T-helper 2 cell (primary cell): ENCODE measurements at places on chromosomes 6 and 20.

- DNase-seq, result no peak
Observed at GRCh38 chr6:93848031-93848742, 428.8 kb upstream of the EPHA7 start.

DNA sequence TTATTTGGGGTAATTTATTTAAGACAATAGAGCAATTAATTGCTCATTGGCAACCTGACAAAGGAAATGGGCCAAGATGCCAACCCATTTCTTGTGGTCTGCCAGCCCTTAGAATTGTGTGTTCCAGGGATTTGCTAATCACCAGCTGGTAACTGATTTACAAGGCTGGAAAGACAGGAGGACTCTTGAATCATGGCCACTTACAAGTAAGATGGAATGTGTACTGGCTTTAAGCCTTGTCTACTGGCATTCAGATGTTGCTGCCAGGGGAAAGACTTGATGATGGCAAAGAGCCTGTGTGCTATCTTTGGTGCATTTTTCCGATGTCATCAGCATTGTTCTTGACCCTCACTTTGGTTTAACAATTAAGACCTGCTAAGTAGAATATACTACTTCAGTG is 91.0 kb downstream of the BCKDHB start:
- DNase-seq, result no peak

GRCh38 chr6:9458424-9458823 is 956.5 kb downstream of the TFAP2A start:
- no peak for DNase-seq

DNA sequence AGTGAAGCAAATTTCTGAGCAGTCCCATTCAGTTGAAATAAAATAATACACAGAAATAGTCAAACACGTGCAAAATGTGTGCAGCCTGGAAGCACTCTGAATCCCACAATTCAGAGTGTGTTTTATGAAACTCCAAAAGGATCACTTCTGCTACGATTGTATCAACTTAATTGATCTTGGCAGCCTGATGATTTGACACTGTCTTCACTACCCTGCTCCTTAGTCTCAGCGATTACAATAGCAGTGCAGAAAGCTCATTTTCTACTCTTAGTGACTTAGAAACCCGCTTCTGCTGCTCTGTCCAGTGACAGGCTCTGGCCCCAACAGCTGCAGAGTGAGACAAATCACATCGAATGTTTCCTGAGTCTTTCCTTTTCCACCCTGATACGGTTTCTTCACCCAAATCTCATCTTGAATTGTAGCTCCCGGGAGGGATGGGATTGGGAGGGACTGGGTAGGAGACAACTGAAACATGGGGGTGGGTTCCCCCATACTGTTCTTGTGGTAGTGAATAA is 16.2 kb upstream of the EMILIN3 start:
- no peak for DNase-seq

- DNase-seq, result no peak
Observed at GRCh38 chr6:97702248-97702647, 419.2 kb upstream of the MMS22L start.

DNA sequence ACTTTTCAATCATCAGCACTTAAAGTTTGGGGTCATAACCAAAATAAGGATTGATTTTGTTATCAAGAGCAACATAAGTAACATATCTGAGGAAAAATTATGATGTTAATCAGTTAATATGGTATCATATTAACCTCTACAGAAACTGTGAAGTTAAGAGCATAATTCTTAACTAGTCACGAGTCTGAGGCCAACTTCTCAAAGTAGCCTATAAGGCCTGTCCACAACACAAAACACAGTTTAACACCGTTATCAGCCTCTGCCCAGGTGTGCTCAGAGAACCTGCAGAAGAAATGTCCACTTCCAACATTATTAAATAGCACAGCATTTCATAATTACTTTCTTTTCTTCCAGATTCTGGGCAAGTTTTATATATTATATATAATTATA is 1.1 kb downstream of the STX7 start:
- no peak for DNase-seq

DNA sequence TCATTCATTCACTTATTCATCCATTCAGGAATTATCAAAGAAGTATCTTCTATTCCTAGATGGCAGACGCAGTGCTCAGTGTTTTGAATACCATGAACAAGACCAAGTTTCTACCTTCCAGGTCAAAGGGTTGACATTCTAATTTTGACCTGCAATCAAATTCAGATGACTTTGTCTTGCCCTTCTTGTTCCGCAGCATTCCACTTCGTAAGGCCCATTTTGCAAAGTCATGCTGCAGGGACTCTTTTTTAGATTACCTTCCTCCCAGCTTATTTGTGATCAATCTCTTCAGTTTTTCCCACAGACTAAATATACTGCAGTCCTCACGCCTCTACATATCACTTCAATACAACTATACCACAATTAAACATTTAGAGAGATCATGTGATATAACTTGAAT is 7.1 kb upstream of the TAAR1 start:
- no peak for DNase-seq

GRCh38 chr6:139586273-139586672 is 211.8 kb upstream of the CITED2 start:
- DNase-seq, result no peak

- no peak for DNase-seq
Observed at GRCh38 chr20:62320581-62321354, 18.0 kb downstream of the ADRM1 start.

GRCh38 chr6:36742146-36742545 is 44.5 kb downstream of the RAB44 start:
- DNase-seq, result no peak

DNA sequence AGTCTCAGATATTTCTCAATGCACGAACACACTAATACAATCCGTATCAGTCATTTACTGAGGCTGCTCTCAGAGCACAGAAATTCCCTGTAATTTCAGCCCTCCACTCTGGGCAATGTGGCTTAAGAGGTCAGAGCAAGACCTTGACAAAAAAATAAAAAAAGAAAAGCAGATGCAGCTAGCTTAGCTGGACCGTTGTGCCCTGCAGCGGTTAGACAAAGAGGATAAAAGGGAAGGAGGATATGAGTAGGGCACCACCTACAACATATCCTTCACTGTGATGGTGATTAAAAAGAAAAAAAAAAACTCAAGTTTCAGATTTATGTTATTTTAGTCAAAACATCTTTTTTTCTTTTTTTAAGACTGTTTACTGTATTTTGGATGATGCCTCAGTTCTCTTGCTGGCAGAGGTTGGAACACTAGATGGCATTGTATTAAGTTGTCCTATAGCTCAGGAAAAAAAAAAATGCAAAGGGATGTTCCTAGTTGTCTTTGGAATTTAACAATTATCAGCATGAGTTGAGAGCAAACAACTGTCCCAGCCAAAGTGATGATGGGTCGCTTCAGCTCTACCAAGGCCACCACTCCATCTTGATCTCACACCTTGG is 59.9 kb downstream of the ANKEF1 start:
- no peak for DNase-seq

DNA sequence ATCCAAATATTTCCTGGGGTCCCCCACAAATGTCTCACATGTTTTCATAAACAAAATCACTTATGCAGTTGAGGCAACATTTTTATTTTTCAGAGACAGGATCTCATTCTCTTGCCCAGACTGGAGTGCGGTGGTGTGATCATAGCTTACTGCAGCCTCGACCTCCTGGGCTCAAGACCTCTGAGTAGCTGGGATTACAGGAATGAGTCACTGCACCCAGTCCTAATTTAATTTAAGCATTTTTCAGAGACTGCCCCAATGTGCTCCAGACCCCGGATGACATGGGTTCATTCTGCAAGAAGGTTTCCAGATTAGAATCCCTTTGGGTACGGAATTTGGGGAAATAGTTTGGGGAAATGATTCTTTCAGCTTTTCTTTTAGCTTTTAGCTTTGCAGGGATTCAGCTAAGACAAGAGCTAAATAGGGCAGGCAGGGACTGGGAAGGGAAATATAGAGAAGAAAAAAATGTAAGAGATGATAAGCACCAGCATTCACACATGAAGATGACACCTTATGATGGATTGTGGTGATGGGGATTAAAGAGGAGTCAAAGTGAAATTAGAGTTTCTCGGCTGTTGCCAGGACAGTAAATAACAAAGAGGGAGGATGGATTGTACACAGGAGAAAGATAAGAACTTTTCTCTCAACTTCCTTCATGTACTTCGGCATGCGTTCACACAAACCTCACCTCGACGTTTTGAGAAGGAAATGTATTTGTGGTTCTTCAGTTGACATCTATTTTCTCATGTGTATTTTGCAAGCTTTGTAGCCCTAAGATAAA is 169.4 kb upstream of the TAB2 start:
- no peak for DNase-seq

DNA sequence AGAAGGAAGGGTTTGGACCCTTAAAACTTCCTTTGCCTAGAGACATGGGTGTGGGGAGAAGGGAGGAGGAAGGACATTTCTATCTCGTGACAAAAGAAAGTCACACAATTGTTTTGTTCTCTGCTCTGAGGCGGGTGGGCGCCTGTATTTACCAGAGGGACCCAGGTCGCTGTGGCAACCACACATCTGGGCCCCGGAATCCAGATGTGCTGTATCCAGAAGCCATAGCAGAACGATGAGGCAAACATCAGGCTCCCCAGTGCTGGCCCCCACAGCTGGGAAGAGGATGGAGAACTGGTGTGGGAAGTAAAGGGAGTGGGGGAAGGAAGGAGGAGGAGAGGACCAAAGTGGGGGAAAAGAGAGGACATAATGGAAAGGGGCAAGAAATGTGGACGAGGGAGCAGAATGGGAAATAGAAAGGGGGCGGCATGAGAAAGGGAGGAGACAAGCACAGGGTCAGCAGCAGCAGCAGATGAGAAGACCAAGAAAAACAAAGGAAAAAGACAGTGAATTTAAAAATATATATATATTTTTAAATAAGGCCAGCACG is 3.4 kb upstream of the TNXB start:
- no peak for DNase-seq

DNA sequence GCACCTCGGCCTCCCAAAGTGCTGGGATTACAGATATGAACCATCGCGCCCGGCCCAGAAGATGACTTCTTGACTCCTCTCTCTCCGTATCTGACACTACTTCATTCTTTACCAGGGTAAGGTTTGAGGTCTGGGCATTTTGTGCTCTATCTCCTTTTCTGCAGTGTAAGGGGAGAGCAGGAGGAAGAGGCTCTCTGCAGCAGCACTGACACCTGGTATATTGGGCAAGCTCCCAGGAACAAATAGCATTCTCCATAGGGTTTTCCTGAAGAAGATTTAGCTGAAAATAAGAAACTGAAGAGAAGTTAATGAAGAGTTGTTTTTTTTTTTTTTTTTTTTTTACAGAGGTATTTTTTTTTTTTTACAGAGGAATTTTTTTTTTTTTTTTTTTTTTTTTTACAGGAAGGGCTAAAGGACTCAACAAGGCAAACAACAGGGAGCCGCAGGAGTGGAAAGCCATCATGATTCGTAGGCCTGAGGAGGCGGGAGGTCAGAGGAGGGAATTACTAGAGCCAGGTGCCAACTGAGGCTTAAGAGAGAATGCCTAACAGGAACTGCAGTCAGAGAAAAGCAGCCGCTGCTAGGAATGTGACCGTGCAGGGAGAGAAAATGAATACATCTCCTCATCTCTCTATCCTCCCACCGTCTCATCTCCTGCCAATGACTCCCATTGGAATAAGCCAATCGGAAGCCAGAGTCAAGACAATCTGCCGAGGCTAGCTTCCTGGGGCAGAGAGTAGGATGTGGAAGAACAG is 34.7 kb upstream of the ADGRF4 start:
- DNase-seq, result no peak

DNA sequence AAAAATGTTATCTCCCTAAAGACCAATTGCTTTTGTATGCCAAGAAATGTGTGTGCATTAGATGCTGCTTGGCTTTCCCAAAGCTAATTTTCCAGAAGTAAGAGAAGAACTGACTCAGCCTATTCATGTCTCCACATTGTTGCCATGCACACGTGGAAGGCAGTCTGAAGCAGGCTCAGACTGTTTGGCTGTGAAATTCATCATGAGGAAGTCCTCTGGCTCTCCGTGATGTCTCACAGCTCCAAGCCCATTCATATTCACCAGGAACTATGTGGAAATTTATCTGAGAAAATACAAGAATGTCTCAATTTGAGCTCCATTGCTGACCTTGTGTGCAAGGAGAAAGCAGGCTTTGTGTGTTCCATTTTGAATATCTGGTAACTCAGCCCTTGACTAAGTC is 1022.2 kb upstream of the GJE1 start:
- DNase-seq, result no peak

DNA sequence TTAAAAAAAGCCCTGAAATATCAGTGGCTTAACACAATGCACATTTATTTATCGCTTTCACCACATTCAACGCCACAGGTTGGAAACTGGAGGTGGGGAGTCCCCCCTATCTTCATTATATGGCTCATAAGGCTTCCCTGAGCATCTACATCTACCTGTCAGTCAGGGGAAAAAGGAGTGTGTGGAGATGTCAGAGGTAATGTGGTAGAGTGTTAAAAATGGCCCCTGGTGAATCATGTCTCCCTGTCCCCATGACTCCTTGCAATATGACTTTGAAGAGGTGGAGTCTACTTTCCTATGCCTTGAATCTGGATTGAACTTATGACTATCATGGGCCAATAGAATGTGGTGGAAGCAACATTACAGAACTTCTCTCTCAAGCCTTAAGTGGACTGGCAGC is 65.5 kb upstream of the BTBD3 start:
- DNase-seq, result no peak

GRCh38 chr20:58513580-58514285 is 1.5 kb downstream of the APCDD1L start:
- no peak for DNase-seq

DNA sequence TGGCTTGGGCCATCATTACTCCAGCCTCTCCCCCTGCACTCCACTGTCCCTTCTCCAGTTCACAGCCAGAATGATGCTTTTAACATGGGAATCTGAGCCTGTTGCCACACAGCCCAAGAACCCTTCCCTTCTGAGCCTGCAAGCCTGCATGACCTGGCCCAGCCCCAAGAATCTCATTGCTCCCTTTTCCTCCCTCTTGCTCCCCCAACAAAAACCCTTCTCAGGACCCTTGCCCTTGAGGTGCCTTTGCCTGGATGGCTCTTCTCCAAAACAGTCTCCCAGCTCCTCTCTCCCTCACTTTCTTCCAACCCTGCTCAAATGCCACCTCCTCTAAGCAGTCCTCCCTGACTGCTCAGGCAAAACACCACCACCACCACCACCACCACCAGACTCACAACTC is 157.2 kb downstream of the ANKRD60 start:
- no peak for DNase-seq

DNA sequence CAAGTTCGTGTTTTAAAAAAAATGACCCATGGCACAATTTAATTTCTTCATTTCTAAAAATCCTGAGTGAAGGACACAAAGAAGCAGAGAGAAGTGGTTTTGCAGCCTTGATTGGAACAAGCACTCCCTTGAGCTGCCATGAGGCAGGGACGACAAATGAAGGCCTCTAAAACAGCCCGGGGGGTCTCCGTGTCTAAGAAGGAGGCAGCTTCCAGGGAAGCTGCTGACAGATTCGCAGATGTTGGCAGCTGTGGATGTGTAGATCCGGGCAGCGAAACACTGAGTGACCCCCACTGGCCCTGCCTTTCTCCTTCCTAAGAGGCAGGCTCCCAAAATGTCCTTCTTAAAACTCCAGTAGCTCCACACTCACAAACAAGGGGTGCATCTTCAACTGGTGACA is 9.6 kb upstream of the LBP start:
- DNase-seq, result no peak

- peak; percentile 11 for DNase-seq
Observed at GRCh38 chr6:71410164-71410566, 121.6 kb downstream of the OGFRL1 start.
